ENCODE measurements at places on chromosomes 5 and 9. TPM values are rescaled to one million over a fixed set of nuclear protein-coding genes. Genes with fewer than 3 reads are reported as not detected.
A peak's percentile ranks its signal among the peaks of the same experiment; 100 is the strongest.

GRM6 gene
- not detected for total RNA-seq

TUSC1 gene
- total RNA-seq: not detected

C9 gene
- not detected for total RNA-seq

CFAP90 gene
- total RNA-seq: not detected

IFNA13 gene
- not detected for total RNA-seq

PAEP gene
- not detected for total RNA-seq

RGS14 gene
- total RNA-seq: 41.7 TPM

DNA sequence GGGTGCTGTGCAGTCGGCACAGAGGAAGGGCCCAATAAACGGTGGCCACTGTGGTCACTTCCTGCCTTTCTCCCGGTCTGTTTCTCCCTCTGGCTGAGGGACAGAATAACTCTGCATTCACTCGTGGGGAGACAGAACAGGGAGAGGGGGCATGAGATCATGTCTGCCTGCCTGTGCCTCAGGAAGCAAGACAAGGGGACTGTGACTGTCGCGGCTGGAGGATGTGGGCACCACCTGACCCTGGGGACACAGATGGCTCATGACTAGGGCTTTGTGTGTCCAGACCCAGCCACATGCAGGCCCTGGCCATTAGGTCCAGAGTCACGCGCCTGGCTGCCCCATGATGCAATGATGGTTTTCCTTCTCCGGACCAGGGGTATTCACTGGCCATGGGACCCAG lies 5.8 kb downstream of the TRUB2 start:
- DNase-seq: no peak

DNA sequence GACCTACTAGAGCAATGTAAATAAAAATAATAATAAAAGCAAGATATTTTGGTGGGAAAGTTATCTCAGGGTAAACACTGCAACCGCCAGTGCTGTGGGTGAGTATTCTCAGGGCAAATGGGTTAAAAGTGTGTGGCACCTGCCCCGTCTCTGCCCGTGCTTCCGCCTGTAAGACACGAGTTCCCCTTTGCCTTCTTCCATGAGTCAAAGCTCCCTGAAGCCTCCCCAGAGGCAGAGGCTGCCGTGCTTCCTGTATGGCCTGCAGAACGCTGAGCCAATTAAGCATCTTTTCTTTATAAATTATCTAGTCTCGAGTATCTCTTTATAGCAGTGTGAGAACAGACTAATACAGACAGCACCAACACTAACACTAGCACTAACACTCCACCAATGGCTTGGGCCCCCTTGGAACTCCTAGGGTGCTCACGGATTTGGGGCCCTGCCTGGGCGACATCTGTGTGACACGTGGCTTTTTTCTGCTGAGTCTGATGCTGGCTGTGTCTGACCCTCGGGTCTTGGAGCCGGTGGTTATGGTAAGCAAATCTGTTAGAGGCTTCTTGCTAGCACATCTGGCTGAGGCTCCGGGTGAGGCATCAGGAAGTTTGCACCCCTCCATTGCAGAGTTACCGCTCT lies 10.6 kb downstream of the PLEKHG4B start:
- DNase-seq: no peak

GRCh38 chr5:36682499-36682898 lies 76.1 kb downstream of the SLC1A3 start:
- DNase-seq: no peak

DNA sequence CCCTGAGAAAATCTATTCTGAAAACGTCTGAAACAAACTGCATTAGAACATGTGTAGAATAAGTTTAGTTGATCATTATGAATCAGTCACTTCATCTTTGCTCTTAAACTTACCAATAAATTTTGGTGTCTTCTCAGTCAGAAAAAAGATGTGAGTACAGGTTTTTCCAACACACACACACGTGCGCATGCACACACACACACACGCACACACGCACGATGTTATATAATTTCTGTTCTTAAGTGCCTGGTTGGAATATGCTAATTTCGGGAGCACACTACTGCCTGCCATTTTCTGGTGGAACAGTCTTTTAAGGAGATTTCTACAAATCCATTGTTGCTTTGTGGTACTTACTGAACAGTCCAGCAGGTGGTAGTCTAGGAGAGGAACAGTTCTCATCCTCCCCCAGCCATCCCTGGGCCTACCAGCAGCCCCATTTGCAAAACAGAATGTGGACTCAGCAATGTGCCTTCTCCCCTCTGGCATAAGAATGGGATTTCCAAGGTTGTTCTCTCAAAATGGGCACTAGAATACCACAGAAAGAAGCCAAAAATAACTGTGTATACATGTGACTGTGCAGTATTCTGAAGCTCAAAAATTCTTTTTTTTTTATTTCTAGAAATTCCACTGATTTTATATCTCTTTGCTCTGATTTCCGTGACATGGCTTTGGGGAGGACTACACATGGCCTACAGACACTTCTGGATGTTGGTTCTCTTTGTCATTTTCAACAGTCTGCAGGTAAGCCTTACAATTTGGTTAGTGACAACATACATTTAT lies 281.3 kb downstream of the ARRDC3 start:
- DNase-seq: peak; percentile 56

- no peak for DNase-seq
Observed at GRCh38 chr5:151678713-151679112, 8.0 kb downstream of the SPARC start.

- no peak for DNase-seq
Observed at GRCh38 chr5:82812575-82812974, 264.6 kb downstream of the TMEM167A start.

DNA sequence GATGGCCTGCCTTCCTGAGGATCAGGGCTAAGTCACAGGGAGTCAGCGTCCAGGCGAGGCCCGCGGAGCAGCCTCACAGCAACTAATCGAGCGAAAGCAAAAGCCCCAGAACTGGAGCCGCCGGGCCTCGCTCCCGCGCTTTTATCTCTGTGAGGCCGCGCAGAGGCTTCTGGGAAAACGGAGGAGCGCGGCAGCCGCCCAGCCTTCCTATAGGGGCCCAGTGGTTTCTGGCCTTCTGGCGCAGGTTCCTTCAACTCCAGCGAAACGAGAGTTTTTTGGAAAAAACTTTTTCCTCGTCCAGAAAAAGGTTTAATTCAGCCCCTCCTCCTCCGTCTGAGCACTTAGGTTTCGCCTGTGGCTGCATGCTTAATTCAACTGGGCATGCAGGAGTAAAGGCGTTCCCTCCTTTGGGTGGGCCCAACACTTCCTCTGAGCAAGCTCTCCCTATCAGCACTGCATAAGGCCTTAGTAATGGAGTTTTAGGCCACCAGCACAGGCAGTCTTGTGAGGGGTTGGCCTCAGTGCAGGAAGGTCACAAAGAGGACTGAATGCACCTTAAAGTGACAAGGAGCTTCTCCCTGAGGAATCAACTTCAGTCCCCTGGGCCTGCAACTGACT lies at the start of gene MEIKIN:
TSS of gene MEIKIN (minus strand) at position 113 of the 618 bp plus-strand sequence. CDS start 158 bp downstream, outside the sequence.
- DNase-seq: no peak

DNA sequence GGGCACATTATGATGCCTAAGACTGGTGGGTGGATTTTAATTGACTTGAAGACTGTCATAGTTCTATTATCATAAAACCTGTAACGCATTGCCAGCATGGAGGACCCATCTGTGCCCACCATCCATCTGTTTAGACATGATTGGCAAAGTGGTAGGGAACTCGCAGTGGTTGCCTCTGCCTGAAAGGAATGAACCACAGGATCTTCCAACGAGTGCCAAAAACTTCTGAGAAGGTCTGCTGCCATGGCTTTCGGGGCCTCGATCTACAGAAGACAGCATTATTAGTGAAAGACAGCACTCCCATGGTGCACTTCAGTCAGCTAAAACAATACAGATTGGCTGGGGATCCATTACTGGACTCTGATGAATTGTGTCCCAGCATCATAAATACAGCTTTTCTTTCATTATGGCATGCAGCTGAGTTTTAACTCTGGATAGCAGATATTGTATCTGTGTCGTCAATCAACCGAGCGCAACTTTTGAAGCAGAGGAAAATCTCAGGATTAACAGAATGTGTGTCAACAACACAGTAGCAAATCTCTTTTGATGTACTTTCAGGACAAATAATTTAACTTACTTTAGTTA lies 74.3 kb downstream of the ZDHHC21 start:
- DNase-seq: no peak

- peak; percentile 26 for DNase-seq
Observed at GRCh38 chr5:133565993-133566392, 46.3 kb downstream of the FSTL4 start.

- DNase-seq: no peak
Observed at GRCh38 chr5:1001406-1002270, 7.0 kb upstream of the NKD2 start.

- DNase-seq: no peak
Observed at GRCh38 chr5:161685461-161685860, at the start of gene GABRA6. TSS of gene GABRA6 (plus strand) at chr5:161685721. CDS start at chr5:161685990, 269 bp downstream.

GRCh38 chr5:66859526-66859925 lies 263.3 kb downstream of the MAST4 start:
- no peak for DNase-seq

- DNase-seq: no peak
Observed at GRCh38 chr9:36398745-36399144, 1.3 kb downstream of the RNF38 start.

GRCh38 chr5:77292026-77292757 lies 81.7 kb downstream of the PDE8B start:
- DNase-seq: no peak

DNA sequence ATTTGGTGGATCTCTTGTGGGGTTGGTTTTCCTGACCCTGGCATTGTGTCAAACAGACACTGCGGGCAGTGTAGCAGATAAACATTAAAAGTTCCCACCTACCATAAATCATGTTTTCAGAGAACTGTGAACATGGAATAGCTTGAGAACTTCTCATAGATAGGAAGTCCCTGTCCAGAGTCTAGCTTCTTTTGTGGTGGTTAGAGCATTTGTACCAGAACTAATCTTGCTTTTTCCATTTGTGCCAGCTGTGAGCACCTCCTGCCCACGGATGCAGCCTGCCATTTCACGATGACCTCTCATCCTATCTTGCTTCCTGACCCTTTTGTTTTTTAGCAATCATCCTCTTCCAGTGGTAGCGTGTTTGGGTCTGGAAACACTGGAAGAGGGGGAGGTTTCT lies 61.4 kb downstream of the FAM78A start:
- DNase-seq: no peak

- no peak for DNase-seq
Observed at GRCh38 chr9:5846096-5846495, 13.2 kb upstream of the ERMP1 start.

Data from OCI-LY7 (cell line).